ENCODE measurements at places on chromosomes 6 and 20.

DNA sequence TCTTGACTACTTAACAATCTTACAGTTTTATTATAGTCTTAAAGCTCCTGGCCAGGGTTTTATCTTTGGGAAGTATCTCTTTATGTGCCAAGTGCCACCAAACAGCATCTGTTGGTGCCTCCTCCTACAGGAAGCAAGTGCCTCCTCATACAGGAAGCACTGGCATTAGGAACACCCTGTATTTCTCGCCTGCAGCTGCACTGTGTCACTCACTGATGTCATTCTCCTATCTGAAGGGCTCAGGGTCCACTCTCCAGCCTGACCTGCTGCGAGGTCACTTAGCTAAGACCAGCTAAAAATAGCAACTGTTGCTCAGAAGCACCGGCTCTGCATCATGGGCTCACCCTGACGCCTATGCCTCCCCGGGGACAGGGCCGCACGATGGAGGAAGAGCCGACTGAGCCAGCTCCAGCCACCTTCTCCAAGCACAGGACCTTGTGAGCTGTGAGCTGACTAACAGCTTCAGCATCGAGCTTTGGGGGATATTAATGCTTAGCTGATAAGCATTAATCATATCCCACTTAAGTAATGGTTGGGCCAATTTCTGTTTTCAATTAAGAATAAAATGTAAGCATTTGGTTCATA is 66.3 kb upstream of the CD93 start:
- H3K36me3 ChIP-seq, result no peaks in the 10 kb centered on the region
- no peak for DNase-seq
- no peak overlapping the region for H3K4me3 ChIP-seq
- H3K27me3 ChIP-seq, result no peaks in the 10 kb centered on the region
- peak overlapping the region; percentile 53 for H3K27ac ChIP-seq

GRCh38 chr6:130409418-130410100 is 43.7 kb downstream of the TMEM200A start:
- H3K27ac ChIP-seq, result no peak overlapping the region
- DNase-seq, result no peak
- H3K4me3 ChIP-seq, result no peak overlapping the region
- no peaks in the 10 kb centered on the region for H3K36me3 ChIP-seq
- H3K4me1 ChIP-seq, result no peaks in the 10 kb centered on the region

DNA sequence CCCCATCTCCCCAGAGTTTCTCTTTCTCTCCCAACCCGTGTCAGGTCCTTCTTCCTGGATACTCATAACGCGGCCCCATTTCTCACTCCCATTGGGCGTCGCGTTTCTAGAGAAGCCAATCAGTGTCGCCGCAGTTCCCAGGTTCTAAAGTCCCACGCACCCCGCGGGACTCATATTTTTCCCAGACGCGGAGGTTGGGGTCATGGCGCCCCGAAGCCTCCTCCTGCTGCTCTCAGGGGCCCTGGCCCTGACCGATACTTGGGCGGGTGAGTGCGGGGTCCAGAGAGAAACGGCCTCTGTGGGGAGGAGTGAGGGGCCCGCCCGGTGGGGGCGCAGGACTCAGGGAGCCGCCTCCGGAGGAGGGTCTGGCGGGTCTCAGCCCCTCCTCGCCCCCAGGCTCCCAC is at the start of gene HLA-F:
Gene HLA-F, plus strand, starts transcription at position 173 of the 404 bp plus-strand sequence. Its CDS starts 30 bp downstream, at position 203.
- peak within 1 kb of the TSS; percentile 96 for H3K27ac ChIP-seq
- peak; percentile 94 for DNase-seq
- H3K27me3 ChIP-seq, result no peaks in the 10 kb centered on the region
- peak within 1 kb of the TSS; percentile 97 for H3K4me3 ChIP-seq
- peaks cover 32% of the 10 kb centered on the region for H3K36me3 ChIP-seq

DNA sequence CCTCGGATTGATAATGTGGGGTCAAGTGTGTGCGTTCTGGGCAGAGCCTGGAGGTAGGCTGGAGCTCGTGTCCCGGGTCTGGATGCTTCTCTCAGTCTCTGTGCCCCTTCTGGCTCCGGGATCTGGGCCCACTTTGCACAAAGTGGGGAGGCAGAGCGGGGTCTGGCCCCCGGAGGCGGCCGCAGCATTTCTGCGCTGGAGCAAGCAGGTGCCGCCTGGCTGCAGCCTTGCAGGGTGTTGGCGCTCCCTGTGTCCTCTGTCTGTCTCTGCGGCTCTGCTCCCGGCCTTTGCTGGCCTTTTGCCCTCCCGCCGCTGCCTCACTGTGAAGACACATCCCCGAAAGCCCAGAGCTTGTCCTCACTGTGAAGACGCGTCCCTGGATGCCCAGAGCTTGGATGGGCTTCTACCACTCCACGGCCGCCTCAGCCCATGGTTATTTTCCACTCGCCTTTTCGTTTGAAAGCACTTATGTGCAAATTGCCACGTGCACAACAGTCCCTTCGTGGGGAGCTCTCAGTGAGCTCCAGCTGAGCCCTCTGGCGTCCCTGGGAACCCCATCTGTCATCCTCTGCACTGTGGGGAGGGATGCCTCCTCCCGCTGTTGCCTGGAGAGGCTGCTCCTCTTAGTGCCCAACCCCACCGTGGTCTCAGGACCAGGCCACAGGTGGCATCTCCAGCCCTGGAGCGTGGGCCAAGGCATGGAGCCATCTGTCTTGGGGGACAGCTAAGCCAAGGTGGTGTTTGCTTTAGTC is 17.4 kb downstream of the SLCO4A1 start:
- H3K36me3 ChIP-seq, result no peaks in the 10 kb centered on the region
- H3K27ac ChIP-seq, result no peak overlapping the region
- DNase-seq, result no peak
- no peaks in the 10 kb centered on the region for H3K27me3 ChIP-seq
- H3K4me1 ChIP-seq, result no peaks in the 10 kb centered on the region

DNA sequence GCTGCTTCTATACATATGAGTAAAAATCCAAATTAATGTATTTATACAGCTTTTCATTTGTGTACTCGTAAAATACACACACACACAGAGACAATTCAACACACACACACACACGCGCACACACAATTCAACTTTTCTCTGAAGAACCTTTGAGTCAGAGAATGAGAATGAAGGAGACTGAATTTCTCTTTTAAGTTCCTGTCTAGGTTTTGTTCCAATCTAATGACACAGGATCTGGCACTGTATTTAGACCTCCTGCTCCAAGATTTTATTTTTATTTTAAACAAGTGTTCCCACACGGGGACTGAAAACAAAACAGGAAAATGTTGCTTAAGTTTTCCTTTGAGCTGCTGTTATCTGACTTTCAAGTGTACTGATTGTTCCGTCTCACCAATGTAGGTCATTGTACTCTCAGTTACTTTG is 250.8 kb downstream of the LAMA2 start:
- H3K4me1 ChIP-seq, result no peaks in the 10 kb centered on the region
- DNase-seq, result no peak
- no peak overlapping the region for H3K27ac ChIP-seq
- no peaks in the 10 kb centered on the region for H3K36me3 ChIP-seq

DNA sequence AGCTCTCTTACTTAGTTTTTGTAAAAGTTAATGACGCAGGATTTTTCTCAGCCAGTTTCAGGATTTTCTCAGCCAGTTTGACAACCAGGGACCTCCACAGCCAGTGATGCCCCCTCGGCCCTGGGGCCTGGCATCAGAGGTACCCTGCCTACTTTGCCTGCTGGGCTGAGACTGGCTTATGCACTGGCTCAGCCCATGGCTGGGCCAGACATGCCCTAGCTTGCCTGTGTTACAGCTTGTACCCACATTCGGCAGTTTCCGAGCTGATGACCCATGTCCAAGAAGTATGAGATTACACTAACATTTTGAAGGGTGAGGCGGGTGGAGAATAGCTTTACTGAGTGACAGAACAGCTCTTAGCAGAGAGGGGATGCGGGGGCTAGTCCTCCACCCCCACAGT is 406.1 kb upstream of the HSF2 start:
- no peaks in the 10 kb centered on the region for H3K27me3 ChIP-seq
- H3K36me3 ChIP-seq, result no peaks in the 10 kb centered on the region
- no peaks in the 10 kb centered on the region for H3K4me1 ChIP-seq
- no peak overlapping the region for H3K4me3 ChIP-seq

- H3K4me3 ChIP-seq, result no peak overlapping the region
- H3K4me1 ChIP-seq, result no peaks in the 10 kb centered on the region
These were observed 1370.3 kb upstream of the CITED2 start for GRCh38 chr6:140744659-140745320.

DNA sequence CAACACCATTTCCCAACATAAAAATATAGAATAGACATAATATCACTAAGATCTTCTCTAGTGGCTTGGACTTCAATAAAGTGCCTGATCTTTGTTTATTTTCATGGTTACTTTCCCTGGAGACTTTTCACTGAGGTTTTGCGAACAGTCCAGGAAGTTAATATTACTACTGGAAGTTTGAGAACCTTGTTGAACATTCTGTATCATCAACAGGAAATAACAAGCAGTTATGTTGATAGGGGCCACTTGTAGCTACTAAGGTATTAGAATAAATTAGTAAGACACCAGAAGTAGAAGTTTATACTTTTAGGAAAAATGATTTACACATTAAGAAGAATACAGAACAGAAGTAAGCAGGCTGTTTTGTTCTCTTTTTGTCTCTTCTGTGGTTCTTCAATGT is 180.2 kb downstream of the TFAP2B start:
- no peaks in the 10 kb centered on the region for H3K36me3 ChIP-seq
- no peak for DNase-seq
- H3K27me3 ChIP-seq, result no peaks in the 10 kb centered on the region
- H3K4me1 ChIP-seq, result no peaks in the 10 kb centered on the region
- no peak overlapping the region for H3K27ac ChIP-seq

All from CD8-positive, alpha-beta memory T cell (primary cell).